ENCODE measurements at places on chromosomes 3 and 15.
A peak's percentile ranks its signal among the peaks of the same experiment; 100 is the strongest.

DNA sequence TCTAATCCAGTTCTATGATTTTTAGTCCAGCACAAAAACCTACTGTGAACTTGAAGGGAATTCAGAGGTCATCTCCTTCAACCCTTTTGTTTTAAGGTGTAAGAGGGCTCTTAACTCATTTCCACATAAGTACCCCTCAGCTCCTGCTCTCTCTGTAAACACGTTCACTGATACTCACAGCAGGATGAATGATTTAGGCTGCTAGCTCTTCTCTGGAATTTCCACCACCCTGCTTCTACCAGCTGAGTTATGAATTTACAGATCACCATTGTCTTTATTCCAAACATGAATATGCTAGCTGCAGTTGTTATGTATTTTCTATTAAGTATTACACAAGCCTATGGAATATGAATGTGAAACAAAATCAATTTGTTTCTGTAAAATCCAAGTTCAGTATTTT, 101.3 kb upstream of the NANOGP8 start:
- DNase-seq = no peak

DNA sequence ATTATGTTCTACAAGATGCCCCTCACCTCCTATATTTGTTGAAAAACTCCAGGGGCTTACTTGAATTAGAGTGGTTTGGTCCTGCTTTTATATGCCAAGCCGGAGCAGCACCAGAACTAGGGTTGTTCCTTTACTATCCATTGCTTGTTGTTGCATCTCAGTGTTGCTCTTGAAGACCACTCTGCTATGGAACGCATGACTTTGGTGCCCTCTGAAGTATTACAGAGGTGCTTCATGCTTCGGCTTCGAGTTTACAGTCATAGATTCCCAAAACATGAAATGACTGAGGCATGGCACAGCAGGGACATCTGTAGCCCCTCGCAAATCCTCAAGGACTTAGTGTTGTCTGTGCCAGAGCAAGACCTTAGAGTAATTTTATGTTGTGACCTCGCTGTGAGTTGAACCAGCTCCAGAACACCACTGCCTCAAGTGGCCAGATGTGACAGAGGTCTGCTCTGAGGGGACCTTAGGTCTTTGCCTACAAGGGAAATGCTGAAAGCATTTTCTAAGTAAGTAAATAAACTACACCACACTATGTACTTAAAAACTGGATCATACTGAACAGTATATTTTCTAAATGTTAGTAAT, 67.2 kb upstream of the SIAH2 start:
- DNase-seq = no peak

DNA sequence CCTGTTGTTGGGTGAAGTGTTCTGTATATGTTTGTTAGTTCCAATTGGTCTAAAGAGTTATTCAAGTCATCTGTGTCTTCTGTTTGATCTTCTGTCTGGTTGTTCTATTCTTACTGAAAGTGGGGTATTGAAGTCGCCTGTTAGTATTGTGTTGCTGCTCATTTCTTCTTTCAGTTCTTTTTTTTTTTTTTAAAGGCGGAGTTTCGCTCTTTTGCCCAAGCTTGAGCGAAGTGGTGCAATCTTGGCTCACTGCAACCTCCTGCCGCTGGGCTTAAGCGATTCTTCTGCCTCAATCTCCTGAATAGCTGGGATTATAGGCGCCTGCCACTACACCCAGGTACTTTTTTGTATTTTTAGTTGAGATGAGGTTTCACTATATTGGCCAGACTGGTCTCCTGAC, 23.5 kb downstream of the PFN2 start:
- no peak for DNase-seq

- no peak for DNase-seq
Measured at GRCh38 chr3:125433091-125433534, 58.0 kb upstream of the ZNF148 start.

- DNase-seq = no peak
Measured at GRCh38 chr3:150968341-150969035, 4.0 kb downstream of the CLRN1 start.

DNA sequence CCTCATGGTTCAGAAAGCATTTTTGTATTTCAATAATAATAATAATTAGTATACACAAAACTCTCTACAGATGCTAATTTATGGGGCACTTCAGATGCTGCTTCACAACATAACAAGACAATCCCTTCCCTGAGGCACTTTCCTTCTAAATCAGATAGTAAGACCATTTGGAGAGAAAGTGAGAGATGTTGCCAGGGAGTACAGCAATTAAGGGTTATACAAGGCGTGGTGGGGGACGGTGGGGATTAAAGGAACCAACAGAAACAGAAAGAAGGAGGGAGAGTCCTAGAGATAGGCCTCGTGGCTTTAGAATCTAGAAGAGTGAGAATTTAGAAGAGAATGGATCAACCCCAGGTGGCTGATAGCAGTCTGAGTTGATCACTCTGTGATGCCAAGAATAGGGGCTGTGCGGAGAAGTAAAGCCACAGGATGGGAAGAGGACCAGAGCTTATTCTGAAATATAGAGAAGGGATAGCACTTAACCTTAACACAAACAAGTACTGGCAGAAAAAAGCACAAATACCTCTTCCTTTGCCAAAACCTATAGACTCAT, 76.9 kb downstream of the ETFA start:
- no peak for DNase-seq

DNA sequence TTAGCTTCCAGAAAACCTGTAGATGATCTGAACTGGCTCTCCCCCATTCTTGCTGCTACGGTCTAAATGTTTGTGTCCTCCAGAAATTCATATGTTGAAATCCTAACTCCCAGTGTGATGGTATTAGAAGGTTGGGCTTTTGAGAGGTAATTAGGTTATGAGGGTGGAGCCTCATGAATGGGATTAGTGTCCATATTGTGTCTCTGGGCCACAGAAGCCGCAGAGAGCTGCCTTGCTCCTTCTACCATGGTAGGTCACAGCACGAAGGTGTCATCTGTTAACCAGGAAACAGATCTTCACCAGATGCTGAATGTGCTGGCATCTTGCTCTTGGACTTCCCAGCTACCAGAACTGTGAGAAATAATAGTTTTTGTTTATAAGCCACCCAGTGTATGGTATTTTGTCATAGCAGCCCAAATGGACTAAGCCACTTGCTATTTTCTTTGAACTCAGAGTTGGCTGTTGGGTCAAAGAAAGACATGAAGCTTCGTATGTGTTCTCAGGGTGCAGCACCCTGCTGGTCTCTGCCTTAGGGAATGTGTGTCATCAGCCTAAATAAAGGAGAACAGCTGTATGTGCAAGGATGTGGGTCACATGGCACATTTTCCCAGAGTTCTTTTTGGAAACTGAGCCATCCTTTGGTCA, 317.5 kb upstream of the SLCO3A1 start:
- no peak for DNase-seq

- DNase-seq = no peak
Measured at GRCh38 chr3:62036726-62037125, 336.6 kb downstream of the FEZF2 start.

GRCh38 chr3:140763532-140763931, 85.7 kb downstream of the TRIM42 start:
- no peak for DNase-seq

DNA sequence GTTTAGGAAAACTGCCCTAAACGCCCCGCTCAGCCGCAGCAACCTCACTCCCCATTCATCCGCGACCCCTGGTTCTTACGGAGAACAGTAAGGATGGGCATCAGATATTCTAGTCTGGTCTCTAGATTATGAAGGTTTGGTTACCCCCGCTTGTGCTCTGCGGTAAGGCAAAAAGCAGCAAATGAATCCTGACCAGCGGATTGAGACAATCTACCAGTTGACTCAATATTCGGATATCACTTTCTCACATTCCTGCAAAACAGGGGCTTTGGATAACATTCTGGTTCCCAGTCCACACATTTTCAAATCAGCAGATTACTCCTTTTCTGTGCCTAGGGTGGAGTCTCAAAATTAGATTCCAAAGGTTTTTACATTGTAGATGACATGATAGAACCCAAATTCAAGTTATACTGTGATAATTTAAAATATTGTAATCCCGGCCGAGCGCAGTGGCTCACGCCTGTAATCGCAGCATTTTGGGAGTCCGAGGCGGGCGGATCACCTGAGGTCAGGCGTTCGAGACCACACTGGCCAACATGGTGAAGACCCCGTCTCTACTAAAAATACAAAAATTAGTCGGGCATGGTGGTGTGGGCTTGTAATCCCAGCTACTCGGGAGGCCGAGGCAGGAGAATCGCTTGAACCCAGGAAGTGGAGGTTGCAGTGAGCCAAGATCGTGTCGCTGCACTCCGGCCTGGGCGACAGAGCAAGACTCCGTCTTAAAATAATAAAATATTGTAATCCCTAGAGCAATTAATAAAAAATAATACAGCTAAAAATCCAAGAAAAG, 1.1 kb upstream of the CYFIP1 start:
- no peak for DNase-seq

GRCh38 chr15:88612186-88612796, 8.8 kb upstream of the AEN start:
- DNase-seq = no peak

DNA sequence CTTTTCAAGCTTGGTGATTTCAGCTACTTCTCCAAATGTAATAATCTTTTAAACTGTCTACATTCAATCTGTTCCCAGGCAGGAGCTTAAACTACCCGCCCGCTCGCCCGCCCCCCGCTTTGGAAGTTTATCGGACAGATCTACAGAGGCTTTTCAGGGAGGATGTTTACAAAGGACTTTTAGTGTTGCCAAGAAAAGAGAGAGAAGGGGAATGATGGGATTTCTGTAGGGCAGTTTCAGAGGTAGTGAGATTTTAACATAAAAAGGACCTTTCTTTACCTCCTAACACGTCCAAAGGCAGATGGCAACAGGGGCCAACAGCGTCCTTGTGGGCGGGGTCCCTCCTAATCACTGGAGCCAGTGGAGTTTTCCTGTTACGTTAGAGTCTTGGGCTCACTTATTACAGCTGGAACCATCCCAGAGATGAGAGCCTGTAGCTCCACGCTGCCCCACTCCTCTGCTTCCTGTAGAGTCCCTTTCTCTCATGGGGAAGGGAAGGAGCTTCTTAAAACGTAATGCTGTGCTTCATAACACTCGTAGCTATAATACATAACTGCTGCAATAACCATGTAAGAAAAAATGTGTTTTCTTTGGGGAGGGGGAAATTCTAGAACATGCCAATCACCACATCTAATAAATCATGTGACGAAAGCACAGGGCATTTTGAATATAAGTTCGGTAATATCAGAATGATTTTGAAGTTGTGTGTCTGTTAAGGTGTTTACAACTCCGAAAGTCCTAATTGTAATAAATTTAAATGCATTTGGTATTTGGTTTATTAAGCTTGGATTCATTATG, 30.9 kb downstream of the HES1 start:
- DNase-seq = peak; percentile 35

GRCh38 chr3:38111201-38111600, 25.7 kb downstream of the ACAA1 start:
- no peak for DNase-seq

GRCh38 chr15:83602021-83602420, 51.9 kb upstream of the ADAMTSL3 start:
- no peak for DNase-seq

DNA sequence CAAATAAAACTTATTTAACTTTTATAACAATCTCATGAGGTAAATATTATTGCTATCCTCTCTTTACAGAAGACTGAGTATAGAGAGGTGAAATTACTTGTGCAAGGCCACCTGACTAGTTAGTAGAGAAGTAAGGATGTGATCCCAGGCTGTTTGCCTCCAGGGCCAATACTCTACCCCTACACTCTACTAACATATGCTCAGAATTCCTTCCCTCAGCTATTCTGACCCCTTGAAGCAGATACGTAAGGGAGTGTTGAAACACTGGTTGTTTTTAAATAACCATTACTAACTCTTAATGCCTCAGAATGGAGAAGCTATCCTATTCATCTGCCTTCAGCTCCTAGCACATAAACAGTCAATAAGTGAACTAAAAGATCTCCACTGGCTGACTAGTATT, 24.1 kb downstream of the CSTA start:
- no peak for DNase-seq

DNA sequence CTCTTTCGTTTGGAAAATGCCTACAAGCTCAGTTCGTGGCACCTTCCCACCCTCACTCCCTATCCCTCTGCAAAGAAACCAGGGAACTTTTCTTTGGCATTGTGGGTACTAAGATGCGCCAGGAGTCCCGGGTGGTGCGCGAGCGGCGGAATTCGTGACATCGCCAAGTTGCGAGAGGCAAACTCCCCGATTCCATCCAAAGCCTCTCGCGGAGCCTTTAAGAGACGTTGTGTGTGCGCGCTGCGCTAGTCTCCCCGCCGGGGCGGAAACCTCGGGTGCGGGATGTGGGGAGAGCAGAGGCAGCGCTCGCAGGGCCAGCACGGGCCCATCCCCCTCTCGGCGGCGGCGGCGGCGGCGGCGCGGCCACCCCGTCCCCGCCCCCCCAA, 443 bp upstream of the NR2F2 start:
- DNase-seq = no peak

DNA sequence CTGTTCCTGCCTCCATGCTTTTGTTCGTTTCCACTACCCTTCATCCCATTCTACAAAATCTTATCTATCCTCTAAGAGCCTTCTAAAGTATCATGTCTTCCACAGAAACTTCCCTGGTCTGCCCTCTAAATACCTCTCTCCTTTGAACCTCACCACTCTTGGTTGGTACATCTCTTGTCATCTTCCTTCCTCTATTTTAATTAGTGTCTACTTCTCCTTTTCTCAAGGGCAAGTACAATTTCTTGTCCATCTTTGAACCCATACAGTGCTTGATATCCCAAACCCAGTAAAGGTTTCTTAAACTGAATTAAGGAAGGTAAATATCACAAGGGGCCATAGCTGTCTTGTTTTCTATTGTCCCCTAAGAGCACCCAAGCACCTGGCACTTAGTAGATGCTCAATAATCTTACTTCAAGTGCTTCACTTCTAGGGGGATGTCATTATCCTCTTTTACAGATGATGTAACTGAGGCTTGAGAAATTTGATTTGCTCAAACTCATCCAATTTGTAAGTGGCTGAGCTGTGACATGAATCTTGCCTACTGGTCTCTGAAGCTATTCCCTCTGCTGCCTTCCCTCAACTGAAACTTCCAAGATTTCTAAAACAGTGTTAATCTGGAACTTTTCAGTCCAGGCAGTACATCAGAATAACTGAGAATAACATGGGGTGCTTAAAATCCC, 2.6 kb upstream of the DAPK2 start:
- no peak for DNase-seq

DNA sequence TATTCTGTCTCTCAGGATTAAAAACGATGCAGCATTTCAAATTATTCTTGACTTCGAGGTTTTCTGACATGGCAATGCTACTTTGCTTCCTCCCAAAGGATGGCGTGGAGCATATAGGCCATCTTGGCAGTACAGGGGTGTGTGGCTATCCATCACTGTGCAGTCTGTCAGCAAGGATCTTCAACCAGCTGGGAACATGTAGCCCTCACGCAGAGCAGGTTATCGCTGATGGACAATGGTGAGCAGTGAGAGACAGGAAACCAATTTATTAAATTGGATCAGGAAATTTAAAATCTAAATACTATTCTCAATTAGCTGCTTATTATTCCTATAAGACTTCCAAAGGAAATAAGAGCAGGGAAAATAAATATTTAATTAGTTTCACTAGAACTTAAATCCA, 615.3 kb downstream of the OTOL1 start:
- DNase-seq = no peak

GRCh38 chr15:37783290-37783689, 151.2 kb upstream of the TMCO5A start:
- DNase-seq = no peak

- DNase-seq = no peak
Measured at GRCh38 chr3:143977341-143978262, 6.0 kb downstream of the DIPK2A start.

Measured in mucosa of descending colon (tissue), 3 donors.